ENCODE measurements at places on chromosomes 5 and 9.

DNA sequence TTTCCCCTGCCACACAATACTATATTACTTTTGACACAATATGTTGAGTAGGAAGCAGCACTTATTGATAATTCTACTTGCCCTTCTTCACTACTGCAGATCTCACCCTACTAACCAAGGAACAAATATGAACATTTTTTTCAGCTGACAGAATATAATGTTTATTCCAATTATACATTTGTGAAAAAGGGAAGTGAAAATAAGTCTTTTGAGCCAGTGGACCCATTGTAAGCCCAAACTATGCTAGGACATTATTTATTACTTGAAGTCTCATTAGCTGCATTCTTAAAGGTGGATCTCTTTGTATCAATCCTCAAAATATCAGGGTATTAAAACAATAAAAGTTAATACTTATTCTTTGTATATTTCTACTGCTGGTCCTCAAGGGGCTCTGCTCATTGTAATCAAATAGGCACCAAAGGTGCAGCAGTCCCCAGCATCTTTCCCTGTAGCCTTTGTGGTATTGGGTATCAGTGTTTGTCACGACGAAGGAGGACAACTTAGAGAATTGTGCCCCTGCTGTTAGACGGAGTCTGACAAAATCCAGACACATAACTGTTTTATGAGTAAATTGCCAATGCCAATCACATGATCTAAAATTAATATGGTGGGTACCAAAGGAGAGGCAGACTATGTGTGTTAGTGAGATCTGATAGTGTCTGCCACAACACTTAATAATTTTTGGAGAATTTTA lies 453.5 kb upstream of the CDH9 start:
- DNase-seq: no peak

- DNase-seq: no peak
Observed at GRCh38 chr5:9699681-9700080, 69.5 kb upstream of the TAS2R1 start.

DNA sequence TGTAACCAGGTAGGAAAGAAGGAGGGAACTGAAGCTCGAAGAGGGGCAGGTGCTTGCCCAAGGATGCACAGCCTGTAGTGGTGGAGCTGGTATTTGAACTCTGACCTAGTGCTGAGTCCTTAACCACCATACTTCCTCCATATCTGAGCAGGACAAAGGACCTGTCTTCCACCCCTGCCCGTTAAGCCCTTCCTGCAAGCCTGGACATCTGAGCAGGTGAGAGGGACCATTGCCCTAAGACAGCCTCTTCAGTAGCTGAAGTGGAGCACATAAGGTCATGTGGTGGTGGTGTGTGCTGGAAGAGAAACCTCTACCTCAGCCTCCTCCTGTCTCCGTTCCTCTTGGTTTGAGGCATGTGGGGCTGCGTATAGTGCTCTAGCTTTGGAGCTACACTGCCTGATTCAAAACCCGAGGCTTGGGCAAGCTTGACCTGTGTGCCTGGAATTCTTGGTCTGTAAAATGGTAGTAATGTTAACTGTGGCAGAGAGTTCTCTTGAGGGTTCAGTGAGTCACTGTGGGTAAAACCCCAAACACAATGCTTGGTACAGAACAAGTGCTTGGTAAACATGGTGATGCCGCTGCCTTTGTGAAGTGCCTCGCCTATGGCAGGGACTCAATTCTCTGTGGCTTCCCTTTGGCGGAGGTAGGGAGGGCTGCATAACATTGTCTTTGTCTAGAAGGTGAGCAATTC lies 7.4 kb downstream of the GALNT10 start:
- no peak for DNase-seq

DNA sequence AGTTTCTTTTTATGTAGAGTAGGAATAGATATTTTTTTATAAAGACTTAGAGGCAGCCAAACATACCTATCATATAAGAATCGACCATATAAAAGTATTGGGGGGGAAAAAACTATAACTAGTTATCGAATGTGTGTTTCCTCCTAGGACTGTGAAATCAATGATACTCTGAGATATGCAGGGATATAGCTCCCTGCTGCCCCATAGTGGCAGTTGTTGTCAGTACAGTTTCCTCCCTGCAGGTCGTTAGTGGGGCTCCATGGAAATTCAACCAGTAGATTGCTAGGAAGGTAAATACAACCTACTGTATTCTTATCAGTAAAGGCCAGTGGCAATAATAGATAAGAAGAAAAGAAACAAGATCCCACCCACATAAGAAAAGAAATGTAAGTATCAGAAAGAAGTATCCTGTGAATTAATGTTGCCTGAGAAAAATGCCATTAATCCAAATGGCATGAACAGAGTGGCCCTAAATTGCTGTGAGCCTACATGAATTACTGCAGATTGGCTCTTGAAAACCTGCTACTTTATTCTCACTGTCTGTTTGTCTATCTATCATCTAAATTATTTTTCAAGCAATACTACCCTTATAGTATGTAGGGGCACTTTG lies 136.9 kb upstream of the FBN2 start:
- DNase-seq: no peak

DNA sequence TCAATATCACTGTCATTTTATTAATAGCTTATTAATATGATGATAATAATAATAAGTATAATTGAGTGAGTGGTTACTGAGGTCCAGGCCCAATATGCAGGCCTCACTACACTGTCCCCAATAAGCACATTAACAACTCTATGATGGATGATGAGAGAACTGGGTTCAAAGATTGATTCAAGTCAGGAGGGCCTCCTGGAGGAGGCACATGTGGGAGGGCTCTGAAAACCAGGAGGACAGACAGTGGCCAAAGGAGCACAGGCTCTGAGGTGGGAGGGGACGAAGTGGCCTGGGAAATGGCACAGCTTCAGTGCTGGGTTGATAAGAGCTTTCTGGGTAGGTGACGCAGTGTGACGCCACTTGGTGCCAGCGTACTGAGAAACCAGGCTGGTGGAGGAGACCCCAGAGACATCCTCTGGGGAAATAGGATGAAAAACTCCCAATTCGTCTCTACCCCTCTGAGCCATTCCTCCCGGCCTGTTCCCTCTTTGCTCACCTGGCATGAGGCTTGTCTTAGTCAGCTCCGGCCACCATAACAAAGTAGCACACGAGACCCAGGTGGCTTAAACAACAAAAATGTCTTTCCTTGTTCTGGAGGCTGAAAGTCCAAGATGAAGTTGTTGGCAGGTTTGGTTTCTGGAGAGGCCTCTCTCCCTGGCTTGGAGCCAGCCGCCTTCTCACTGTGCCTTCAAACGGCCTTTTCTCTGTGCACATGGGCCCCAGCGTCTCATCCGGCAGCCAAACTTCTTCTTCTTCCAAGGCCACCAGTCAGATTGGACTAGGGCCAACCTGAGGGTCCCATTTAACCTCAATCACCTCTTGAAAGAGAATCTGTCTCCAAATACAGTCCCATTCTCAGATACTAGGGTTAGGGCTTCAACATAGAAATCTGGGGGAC lies 31.6 kb downstream of the NTNG2 start:
- DNase-seq: no peak

DNA sequence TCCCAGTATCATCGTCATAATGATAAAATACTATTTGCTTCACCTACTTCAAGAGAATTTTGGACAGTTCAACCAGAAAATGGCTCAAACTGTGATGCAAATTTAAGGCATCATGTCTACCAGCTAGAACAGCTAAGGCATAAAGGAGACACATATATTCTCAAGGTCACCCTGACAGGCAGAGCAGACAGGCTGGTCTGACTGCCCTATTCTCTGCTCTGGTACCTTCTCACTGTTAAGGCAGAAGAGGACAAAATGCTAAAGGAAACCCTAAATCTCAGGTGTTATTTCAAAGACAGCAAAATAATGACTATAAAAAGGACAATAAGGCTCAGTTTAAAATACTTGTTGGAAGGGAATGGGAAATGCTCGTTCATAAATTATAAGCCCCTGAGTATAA lies 87.2 kb downstream of the MRPS27 start:
- DNase-seq: no peak

- no peak for DNase-seq
Observed at GRCh38 chr5:67257077-67257476, 60.5 kb upstream of the CD180 start.

DNA sequence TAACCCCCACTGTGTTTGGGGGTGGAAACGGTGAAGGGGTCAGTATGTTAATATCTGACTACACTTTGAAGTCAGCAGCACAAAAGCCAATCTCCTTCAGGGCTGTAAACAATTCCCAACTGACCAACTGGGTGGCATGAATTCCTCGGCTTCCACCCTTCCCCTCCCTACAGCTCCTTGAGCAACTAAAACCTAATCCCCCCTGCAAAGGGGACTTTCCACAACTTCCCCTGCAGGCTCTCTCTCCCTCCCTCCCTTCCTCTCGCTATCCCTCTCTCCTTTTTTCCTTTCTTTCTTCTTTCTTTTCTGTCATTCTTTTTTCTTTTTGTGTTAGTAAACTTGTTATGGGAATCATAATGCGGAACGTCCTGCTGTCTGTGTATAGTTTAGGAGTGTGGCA lies 65.1 kb upstream of the PTCH1 start:
- DNase-seq: no peak
